Stimulated activated CD4-positive, alpha-beta T cell treated with anti-CD3 and anti-CD28 coated beads, Interleukin-1b, Interleukin-23, amount 100 ng/mL, for 24 hours (primary cell): ENCODE measurements at places on chromosomes 5 and 9.

GRCh38 chr5:135891268-135891667, 4.4 kb downstream of the IL9 start:
- no peak for DNase-seq

DNA sequence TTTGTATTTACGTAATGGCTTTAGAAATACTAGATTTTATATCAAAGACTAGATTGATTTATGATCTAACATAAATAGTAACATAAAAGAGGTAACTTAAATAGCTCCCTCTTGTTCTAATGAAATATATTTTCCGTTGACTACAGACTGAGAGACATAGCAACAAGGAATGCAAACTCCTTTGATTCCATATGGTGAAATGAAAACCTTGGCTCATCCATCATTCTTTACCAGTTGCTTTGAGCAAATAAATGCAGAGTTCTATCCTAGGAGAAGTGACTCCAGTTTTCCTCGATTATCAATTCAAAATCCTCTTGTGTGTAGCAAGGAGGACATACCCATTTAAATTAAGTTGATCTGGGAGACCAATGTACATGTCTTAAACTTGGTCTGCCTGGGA, 18.0 kb upstream of the JAKMIP2 start:
- no peak for DNase-seq

DNA sequence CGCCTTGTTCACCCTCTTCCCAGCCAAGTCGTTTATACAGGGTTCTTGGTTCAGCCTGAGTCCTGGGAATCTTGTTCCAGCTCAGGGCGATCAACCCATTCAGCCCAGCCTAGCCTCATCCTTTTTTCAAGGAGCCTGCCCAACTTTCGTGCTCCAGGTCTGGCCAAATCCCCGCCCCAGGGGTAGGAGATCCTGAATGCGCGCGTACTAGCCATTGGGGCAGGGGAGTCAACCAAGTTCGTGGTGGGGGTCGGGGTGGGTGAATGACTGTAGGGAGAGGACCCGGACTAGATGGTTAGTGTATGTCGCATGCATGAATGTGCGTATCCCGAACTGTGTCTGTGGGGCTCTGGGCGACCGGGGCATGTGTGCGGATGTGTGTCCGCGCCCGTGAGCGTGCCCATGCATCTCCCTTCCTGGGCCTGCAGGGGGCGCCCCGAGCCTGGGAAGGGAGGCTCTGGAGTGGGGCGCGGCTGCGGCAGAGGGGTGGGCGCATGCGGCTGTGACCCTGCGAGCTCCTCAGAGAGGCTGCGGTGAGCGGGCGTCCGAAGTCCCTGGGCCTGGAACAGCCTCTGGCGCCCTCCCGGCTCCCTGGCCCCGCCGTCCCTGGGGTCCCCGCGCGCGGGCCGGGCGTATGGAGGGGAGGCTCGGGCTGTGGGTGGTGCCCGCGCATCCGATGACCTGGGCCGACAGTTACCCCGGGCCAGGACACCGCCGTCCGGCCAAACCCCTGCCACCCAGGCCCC, 8.7 kb downstream of the CCL21 start:
- DNase-seq, result peak; percentile 66

DNA sequence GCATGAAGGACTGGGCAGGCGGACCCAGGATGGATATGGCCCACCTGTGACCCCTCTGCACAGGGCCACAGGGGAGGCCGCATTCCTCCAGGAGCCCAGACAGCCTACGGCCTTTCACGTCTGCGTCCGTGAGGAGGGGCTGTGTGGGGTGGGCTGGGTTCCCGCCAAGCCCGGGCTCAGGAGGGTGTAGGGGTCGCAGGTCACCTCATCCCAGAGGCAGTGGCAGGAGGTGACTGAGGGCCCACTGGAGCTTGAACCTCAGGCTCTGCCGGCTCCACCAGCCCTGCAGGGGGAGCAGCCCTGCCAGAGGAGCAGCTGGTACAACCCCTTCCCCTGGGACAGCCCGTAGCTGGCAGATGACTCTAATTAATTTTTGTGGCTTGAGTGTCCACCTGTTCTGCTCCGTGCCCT, 40.7 kb upstream of the CACNA1B start:
- DNase-seq, result no peak

GRCh38 chr5:73437101-73437776, 11.3 kb downstream of the FOXD1 start:
- no peak for DNase-seq

GRCh38 chr9:136424750-136425362, 14.4 kb downstream of the PMPCA start:
- DNase-seq, result no peak

GRCh38 chr9:129332581-129332980, 154.5 kb upstream of the IER5L start:
- DNase-seq, result no peak

DNA sequence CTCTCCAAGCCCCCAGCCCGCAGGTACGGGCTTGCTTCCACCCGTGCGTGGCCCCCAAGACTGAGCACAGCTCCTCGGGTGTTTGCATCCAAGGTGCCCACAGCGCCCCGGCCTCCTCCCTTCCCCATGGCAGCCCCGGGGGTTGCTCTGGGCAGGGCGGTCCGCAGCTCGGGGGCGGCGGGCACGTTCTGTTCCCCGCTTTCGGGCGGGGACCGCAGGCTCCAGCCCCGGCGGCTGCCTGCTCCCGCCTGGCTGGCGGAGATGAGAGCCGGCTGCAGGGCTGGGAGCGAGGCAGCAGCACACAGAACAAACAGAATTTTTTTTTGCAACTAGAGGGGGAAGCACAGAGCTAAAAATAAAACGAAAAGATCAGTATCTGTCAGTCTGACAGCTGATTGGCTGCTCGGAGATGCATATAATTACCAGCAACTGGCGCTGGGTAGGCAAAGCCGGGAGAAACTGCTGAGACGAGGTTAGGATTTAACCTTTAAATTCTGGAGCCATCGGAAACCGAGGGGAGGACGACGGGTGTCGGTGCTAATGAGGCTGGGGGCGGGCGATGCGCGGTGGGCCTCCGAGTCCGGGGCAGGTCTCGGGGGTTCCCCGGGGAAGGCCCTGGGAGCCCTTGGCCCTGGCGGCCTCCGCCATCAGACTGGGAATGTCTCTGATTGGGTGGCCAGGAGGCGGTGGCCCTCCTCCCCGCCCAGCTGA, 142.7 kb upstream of the IER5L start:
- DNase-seq, result peak; percentile 28

DNA sequence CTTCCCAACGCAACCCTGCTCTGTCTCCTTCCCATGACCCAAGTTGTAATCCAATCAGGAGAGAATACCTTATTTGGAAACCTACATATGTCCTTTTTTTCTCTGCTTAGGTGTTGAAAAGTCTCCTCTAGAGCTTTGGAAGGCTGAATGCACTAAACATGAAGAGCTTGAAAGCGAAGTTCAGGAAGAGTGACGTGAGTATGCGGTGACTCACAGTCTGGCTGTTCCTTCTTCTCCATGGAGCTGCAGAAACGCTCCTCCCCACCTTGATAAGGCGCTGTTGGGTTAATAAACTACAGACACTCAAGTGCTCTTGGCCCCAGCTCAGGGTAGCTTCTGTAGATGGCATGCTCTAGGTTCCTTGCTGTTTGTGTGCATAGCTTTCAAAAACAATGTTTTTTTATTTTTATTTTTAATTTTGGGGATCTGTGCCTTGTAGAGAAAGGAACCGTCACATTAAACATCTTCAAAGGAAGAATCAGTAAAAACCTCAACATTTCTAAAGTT, 30.7 kb downstream of the RAI14 start:
- DNase-seq, result no peak

DNA sequence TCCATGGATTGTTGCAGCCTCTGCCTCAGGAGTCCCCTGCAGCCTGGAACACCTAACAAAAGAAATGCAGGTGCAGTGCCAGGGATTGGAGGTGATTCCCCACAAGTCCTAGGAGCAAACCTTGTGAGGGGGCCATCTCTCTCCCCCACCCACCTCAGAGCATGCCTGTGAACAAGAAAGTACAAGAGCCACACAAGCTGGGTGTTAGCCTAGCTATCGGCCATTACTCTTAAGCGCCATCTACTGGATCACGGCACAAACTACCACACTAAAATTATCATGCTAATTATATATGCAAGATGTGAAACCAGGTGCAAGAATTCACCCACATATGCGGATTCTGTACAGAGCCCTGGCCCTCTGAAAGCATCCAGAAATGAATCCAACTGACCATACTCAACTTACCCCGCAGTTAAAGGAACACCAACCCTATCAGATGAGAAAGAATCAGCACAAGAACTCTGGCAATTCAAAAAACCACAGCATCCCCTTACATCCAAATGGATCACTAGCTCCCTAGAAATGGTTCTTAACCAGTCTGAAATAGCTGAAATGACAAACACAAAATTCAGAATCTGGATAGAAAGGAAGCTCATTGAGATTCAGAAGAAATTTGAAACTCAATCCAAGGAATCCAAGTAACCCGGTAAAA, 16.5 kb upstream of the PRSS3 start:
- DNase-seq, result no peak

DNA sequence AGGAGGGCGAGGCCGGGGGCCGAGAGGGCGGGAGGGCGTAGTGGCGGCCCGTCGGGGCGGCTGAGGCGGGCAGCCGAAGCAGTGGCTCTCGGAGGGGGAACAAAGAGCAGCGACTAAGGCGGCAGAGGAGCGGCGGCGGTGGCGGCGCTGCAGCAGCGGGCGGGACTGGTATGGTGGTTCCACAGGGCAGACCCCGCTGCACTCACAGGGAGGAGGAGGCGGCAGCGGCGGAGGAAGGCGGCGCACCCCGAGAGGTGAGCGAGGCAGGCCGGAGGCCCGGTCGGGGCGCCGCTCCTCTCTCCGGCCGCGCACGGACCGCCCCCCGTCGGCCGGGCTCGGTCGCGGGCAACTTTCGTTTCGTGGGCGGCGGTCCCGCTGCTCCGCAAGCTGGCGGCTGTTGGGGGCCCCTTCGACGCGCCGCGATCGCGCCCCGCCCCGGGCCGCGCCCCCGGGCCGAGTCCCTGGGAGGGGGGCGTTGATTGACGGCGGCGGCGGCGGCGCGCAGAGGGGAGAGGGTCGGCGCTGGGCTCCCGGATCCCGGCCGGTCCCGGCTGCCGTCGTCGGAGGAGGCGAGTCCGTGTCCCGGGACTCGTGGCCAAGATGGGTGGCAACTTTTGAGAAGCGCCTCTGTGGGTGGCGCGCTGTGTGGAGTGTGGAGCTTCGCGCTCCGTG, 467 bp downstream of the CNOT6 start:
- peak; percentile 17 for DNase-seq

- DNase-seq, result no peak
These were observed 11.6 kb downstream of the ABL1 start for GRCh38 chr9:130846487-130847305.

GRCh38 chr9:120212853-120213200, 367.1 kb downstream of the CDK5RAP2 start:
- no peak for DNase-seq

GRCh38 chr5:80408484-80409366, 861 bp downstream of the ZFYVE16 start:
- peak; percentile 14 for DNase-seq

DNA sequence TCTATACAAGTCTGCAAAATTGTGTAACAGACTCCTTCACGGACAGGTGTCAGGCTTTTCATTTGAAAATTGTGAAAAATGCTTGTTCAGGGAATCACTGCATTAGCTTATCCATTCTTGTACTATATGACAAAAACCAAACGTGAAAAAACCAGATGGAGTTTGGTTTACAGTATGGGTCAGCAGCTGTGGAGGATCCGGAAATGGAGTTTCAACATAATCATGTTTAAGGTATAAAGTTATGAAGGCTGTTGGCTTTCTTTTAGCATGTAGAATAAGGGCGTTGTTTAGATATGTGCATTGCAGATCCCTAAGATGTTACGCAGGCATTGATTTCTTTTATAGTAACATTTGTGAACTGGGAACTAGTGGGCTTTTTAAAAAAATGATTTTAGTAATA, 123.8 kb downstream of the GDNF start:
- no peak for DNase-seq

- no peak for DNase-seq
These were observed 30.0 kb upstream of the PLPP1 start for GRCh38 chr5:55564721-55565120.

- no peak for DNase-seq
These were observed 6.6 kb upstream of the XPA start for GRCh38 chr9:97703437-97704344.

GRCh38 chr9:81522716-81523551, 166.4 kb downstream of the TLE1 start:
- no peak for DNase-seq

DNA sequence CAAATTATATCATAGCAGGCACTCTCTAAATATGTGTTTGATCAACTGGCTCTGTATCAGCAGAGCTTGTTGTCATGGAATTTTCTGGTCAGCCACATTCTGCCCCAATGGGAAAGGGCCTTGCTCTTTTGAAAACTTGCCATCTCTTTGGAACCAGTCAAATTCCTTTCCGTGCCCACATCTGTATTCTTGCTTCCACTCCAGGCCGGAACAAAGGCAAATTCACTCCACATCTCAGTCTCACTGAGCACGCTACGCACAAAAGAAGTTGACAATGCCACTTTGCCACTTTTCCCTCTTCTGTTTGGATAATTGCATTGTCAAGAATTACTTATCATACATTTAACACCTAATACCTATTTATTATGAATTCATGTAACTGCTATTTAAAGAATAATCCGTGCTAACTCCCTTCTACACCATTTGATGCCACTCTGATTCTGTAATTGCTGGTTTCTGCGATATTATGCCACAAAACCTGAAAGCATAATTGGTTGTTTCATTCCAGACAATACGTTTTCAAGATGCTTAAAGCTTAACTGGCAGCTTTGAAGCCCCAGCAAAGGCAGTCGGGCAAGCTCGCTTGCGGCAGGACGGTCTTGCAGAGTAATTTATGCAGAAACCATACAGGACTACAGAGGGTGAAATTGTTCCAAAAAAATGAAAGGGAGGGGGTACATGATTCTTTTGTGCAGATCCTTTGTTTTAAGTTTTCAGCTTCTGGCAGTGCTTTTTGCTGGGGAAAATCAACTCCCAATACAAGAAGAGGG, 277.7 kb downstream of the MSX2 start:
- no peak for DNase-seq

DNA sequence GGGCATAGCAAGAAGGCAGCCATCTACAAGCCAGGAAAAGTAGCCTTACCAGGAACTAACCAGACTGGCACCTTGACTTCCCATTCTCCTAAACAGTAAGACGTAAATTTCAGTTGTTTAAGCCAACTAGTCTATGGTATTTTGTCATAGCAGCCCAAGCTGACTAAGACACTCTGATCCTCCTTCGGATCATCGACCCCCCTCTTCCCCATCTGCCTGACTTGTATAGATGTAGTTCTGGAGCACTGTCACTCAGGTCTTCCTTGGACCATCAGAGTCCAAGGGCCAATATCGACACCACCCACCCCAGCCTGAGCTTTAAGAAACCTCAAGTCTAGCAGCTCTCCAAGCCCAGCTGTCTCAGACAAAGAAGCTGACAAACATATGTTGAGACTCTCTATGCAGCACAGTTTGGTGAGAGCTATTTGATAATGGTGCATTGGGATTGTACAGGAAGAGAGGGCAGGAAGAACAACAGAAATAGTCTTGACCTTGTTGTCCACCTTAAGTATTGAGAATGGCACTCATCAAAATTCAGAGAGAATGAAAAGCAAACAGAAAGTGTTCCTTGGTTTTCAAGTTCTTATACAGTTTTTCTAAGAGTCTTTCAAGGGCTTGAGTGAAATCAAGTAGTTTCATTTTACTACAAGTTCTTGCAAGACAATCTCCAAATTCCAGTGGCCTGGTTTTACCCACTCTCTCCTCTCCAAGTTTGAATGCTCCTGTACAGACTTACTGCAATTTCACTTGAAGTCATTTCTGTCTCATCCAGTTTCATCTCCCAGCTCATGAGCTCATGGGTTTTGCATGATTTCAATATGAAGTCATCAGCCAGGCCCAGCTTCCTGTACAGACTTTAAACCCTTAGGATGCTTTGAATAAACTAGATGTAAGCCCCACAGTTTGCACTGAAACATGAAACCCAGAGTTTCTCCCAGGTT, 122.3 kb upstream of the RAI14 start:
- DNase-seq, result no peak

GRCh38 chr9:92980085-92980745, 32.9 kb downstream of the FGD3 start:
- no peak for DNase-seq
